ENCODE measurements at places on chromosomes 3 and 15.

- peak; percentile 100 for DNase-seq
Measured at GRCh38 chr3:112010636-112011035, 11.9 kb downstream of the TAGLN3 start.

- no peak for DNase-seq
Measured at GRCh38 chr3:36480911-36481648, 100.8 kb downstream of the STAC start.

GRCh38 chr3:187281191-187281714, 10.3 kb downstream of the MASP1 start:
- DNase-seq = no peak

GRCh38 chr3:187005827-187006481, 75.6 kb downstream of the ST6GAL1 start:
- no peak for DNase-seq

DNA sequence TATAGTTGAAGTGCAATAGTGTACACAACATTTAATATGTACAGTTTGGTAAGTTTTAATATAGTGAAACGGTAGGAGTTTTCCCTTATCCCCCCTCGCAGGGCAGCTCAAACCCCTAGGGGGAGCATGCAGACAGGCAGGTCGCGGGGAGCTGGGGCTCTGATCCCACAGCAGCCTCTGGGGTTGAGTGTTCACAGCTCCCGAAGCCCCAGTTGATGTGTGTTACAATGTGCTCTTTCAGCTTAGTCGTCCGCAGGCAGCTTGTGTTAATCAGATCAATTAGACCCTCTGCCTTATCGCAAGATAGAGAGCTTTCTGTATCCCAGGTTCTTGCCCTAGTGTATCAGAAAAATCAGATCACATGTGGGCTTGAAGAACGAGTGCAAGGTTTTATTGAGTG, 143.1 kb upstream of the CHRNA7 start:
- peak; percentile 67 for DNase-seq

DNA sequence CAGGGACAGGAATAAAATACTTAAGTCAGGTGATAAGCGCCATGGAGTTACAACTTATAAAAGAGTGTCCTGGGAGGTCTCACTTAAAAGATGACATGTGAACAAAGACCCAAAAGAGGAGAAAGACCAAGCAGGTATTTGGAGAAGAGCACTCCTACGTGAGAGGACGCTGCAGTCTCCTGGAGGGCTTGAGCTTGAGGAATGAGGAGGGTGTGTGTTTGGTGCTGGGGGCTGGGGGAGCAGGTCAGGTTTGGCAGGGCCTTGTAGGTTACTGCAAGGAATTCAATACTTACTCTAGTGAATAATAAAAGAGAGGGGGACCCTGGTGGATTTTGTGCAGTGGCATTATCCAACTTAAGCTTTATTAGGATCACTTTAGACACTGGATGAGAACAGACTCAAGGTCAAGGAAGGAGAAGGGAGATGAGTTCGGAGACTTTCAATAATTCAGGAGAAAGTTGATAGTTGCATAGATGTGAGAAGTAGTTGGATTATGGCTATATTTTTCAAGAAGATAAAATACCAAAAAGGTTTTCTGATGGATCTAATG, 32.4 kb downstream of the TNIK start:
- no peak for DNase-seq

- no peak for DNase-seq
Measured at GRCh38 chr15:96053781-96054428, 276.6 kb upstream of the NR2F2 start.

- DNase-seq = no peak
Measured at GRCh38 chr15:27292641-27293040, 321.7 kb downstream of the GABRG3 start.

DNA sequence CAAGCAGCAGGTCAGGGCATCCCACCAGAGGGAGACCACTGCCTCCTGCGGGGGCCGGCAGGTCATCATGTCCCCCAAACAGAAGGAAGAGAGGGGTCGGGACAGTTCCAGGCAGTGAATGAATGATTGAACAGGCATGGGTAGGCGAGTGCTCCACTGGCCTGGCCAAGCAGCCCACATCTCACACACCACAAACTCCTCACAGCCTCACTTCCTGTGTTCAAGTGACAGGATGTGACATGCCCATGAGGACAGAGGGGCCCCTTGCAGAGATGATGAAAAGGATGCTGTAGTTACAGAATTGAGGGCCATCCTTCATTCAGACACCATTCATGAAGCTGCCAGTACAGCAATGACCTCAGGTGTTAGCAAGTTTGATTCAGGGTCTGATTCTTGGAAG, 3.7 kb downstream of the IQSEC1 start:
- no peak for DNase-seq

DNA sequence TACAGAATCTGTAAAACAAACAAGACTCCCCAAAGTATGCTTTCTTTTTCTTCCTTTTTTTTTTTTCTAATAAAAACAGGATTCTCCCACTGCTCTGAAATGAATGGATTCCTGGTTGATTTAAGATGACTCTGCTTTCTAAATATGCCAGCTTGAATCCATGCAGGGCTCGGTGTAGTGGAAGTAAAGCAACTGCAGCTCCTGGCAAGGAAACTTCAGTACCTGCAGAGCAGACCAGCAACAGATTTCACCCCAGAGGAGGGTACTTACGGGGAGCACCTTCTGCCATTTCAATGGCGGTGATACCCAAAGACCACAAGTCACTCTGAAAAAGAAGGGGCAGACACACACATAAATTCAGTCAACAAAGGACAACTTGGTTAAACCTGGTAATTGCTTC, 150.5 kb upstream of the SLC2A2 start:
- peak; percentile 9 for DNase-seq

GRCh38 chr3:108041253-108041652, 49.6 kb downstream of the CD47 start:
- DNase-seq = no peak

GRCh38 chr3:101061312-101061711, 68.1 kb upstream of the ABI3BP start:
- DNase-seq = no peak

GRCh38 chr3:186642014-186642413, 1.8 kb downstream of the FETUB start:
- DNase-seq = no peak

GRCh38 chr3:67783281-67784250, 129.2 kb upstream of the SUCLG2 start:
- DNase-seq = no peak

DNA sequence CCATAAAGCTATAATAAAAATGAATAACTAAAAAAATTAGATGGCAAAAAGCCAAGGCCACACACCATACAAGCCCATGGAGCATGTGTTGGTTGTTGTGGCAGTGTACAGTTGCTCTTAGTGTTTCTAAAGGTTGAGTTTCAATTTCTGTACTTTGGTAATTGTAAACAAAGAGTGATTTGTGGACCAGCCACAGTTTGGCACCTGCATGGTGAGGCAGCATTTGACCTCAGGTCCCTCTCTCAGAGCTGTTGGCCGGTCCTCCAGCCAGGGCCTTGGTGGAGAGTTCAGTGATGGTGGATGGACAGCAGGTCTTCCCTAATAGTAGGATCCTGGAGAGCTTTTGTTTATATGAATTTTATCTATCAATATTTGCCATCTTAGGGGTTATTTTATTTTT, 5.6 kb downstream of the ACAD9 start:
- no peak for DNase-seq

GRCh38 chr3:154151969-154152368, 30.8 kb downstream of the ARHGEF26 start:
- no peak for DNase-seq

GRCh38 chr3:12188681-12189287, 30.1 kb upstream of the TIMP4 start:
- DNase-seq = peak; percentile 3

DNA sequence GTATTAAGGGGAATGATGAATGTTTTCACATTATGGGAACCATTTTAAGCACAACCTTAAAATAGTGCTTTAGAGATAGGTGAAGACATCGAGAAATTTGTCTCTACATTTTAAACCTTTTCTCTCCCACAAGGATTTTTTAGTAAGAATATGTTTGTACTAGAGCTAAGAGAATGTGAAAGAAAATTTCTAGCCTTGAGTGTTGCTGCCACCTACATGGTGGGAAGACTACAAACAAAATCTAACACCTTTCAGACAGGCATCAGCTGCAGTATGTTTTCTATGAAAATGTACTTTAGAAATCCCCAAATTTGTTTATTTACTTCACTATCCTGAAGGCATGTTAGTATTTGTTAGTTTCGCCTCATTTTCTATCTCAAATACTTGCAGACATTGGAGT, 247.4 kb downstream of the WDR72 start:
- DNase-seq = no peak

GRCh38 chr15:100929641-100930042, 10.5 kb downstream of the LRRK1 start:
- peak; percentile 78 for DNase-seq

DNA sequence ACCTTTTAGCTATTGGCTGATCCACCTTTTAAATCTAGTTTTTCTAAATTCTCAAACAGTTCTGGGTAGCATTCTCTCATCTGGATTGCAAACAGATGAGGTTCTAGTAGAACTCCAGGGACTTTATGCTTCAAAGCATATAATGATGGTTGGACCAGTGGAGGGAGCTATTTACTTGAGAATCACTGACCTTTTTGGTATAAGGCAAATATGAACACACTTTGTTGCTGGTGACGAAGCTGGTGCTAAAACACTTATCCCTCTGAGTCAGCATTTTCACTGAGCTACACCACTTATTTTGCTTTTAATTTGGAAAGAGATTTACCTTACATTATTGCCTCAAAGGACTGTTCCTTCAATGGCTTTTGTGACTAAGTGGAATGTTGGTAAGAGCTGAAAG, 58.6 kb upstream of the SLITRK3 start:
- DNase-seq = no peak

- DNase-seq = no peak
Measured at GRCh38 chr15:100712226-100712625, 109.8 kb downstream of the ASB7 start.

DNA sequence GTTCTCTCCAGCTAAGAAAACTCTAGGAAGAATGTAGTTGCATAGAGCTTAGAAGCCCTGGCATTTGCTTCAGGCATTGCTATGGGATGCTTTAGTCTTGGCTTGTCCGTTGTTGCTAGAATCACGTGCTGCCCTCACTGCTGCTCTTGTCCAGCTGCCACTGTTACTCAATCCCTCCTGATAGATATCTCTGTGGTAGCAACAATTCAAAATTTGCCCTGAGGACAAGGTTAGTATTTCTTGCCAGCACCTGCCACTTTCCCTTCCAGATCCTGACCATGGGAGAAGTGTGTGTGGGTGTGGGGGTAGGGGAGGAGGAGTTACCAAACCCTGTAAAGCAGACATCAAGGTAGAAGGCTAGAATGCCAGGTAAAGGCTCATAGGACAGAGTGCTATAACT, 113.8 kb downstream of the PPM1L start:
- peak; percentile 95 for DNase-seq

DNA sequence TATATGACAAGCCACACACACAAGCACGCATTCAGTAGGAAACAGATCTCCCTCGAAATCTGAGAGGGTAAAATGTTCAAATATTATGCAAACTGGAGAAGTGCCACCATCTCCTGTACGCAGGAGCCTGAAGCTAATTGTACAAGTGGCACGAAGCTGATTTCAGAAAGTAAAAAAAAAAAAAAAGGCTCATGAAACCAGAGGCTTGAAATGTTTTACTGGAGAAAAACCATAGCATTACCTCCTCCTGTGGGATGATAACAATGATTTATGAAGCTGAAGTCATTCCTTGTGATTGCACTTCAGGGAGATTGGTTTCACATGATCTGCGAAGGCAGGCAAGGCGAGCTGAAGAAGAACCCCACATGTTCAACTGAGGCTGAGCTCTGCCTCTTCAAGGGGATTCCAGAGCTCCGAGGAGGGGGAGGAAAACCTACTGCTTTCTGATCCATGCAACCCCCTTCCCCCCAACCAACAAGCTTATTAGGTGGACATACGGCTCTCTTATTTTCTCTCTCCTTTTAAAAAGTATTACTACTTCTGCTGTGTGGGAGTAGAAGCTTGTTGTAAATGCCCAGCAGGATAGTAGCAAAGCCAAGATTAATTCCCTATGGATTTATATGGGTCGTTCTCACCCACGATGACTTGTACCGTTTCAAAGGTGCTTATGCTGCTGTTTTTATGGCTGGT, 101.1 kb downstream of the GREM1 start:
- DNase-seq = peak; percentile 55

GRCh38 chr3:23372285-23372684, 169.2 kb downstream of the UBE2E2 start:
- no peak for DNase-seq

GRCh38 chr3:195143221-195143620, 127.7 kb downstream of the XXYLT1 start:
- no peak for DNase-seq

DNA sequence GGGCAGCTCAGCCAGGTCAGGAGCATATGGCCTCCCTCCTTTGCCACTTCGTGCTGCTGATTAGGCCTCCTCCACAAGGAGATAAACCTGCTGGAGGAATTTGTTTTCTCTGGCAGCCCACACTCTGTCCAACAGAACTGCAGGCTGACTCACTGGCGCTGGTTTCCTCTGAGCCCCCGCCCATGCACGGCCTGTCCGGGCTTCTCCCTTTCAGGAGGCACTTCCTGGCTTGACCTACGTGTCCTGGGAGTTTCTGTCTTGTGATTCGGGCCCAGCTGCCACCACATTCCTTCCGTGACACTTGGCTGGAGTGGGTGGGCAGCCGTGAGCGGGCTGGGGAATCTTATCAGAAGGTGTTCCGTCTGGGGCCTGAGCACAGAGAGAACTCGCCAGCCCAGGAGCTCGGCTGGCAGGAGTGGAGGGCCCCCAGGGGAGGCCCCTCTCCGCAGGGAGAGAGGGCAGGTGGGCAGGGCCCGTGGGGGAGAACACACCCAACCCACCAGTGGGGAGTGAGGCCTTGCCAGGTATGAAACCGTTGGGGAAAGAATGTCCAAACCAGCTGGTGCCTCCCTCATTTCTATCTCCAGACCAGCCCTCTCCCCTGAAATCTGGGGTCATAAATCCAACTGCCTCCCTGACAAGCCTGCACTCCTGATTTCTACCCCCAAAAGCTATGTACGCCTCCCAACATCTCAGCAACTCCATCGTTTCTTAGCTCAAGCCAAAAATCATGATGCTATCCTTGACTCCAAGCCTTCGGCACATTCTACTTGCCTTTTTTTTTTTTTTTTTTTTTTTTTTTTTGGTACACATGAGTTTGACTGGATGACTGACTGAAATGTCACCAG, 110.6 kb upstream of the MEF2A start:
- no peak for DNase-seq
